ENCODE measurements at places on chromosomes 6 and 20.

DNA sequence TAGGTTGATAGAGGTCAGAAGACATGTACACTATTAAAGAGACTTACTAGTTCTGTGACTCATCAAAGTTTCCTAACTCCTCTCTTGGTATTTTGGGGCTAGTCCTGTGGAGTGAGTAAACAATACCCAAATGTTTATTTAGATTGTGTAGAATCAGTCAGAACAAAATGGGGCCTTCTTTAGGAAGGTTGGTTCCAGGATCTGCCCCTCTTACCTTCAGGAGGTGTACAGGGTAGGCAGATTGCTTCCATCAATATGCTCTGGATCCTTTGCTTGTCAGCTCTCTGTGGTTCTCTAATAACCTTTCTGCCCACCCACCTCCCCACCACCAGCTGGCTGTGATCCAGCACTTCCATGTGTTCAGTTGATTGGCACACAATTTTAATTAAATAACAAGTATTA lies 107.0 kb downstream of the POPDC3 start:
- DNase-seq, result no peak

DNA sequence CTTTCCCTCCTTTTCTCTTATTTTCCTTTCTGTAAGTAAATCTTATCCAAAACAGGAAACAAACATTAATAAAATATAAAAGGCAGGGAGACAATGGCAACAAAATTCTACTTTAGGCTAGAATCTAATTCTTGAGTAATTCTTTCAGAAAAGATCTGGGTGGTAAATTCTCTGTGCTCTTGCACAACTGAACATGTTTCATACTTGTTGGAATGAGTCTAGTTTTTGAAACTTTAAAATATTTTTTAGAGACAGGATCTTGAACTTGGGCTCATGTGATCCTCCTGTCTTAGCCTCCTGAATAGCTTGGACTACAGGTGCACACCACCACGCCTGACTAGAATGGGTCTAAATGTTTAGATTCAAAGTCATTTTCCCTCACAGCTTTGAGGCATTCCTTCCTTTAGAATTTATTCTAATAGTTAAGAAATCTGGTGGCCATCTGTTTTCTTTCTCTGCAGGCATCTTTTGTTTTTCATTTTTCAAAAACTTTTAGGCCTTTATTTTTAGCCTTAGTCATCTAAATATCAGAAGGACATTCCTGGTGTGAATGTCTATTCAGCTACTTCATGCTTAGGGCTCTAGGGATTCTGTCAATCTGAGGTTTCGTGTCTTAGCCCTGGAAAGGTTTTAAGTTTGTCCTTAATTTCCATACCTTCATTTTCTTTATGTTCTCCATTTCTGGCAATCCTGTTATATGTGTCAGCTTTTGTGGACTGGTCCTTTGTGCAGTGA lies 76.5 kb downstream of the CDKAL1 start:
- no peak for DNase-seq

GRCh38 chr6:149045404-149045803 lies 272.1 kb upstream of the TAB2 start:
- DNase-seq, result no peak

GRCh38 chr6:837380-837779 lies 144.4 kb upstream of the EXOC2 start:
- DNase-seq, result no peak

DNA sequence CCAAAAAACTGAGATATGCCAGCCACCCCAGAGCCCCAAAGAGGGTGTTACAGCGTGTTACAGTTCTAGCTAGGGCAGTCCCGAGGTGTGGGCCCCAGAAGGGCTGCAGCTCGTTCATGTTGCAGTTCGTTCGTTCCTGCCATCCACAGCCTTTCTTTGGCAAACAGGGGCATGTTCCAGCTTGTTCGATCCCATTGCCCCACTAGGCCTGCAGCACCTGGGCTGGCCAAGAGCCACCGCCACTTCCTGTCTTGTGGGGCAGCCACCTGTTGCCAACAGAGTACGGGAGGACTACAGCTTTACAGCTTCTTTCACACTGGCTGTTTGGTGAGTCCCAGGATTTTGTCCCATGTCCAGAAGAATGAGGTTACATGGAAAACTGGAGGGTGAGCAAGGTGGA lies 198.1 kb downstream of the MMUT start:
- DNase-seq, result no peak

GRCh38 chr20:49990271-49990720 lies 7.5 kb downstream of the SNAI1 start:
- peak; percentile 25 for DNase-seq

DNA sequence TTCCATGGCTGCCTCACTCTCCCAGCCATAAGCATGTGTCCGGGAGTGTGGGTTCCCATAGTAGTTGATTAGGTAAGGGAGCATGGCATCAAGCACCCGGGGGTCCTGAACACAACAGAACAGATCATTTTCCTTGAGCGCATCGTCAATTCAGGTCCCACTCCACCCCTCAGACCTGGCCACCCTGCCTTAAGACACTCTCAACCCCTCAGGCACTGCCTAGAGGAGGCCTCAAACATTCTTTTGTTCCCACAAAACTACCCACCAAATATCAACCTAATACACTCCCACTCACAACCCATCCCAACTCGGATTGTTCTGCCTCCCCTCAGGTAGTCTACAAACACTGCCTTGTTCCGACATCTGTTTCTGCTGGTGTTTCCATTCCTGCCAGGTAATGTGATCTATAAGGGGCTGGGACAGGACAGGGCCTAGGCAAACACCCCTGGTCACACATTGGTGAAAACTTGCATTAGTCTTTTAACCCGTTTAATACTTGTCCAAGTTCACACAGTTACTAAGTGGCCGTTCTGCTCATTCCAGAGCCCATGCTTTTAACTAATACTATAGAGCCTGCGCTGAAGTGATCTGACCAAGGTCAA lies 1.4 kb downstream of the NFS1 start:
- no peak for DNase-seq

DNA sequence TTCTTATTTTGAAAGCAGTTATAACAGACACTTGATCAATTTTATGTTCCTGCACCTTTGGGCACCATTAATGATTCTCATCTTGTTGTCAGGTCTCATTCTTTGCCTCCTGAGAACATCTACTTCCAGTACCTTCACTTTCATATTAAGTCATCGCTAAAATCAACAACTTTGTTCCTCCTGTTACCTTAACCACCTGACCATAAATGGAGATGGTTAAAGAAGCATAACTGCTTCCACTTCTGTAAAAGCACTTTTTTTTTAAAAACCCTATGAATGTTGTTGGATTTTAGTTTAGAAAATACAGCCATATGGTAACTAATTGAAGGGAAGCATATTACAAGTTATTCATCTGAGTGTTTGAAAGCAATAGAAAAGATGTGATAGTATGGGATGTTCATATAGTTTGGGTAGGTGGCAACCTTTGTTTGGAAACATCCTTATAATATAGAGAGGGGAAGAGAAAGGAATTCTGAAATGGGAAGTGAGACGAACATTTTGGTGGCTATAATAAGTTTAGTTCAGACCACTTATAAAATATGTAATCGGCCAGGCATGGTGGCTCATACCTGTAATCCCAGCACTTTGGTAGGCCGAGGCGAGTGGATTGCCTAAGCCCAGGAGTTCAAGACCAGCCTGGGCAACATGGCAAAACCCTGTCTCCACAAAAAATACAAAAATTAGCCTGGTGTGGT lies 53.9 kb downstream of the AFG1L start:
- no peak for DNase-seq

DNA sequence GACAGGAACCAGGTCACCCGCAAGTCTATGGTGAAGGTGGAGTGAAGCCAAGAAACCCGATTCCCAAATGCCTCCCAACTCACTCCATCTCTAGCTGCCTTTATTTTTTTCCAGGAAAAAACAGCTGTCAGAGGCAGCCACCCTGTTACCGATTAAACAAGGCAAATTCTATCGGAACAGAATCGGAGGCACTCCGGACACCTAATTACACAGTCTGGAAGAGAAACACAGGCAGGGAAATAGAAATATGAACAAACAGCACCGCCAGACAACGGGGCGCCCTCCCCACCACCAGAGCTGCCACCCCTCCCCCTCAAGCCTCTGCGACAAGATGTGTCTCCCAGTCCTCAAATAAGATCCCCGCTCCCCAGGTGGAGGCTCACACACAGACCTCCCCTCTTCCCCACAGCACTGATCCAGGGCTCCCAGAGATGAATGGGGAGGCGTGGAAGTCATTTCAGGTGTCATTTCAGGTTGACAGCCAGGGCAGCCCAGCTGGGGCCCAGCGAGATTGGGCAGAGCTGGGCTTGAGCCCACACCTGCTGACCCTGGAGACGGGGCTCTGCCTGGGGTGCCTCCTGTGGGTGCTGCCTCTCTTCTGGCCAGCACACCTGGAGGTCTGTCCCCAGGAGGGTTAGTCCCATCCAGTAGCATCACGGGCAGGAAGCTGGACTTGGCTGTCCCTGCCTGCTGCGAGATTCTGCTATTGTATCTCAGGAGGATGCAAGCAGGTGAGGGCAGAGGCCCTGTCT lies 19.8 kb upstream of the VSTM2L start:
- DNase-seq, result peak; percentile 28

- DNase-seq, result no peak
These were observed 381 bp upstream of the PEX7 start for GRCh38 chr6:136822046-136822375.

GRCh38 chr6:107473660-107474059 lies 14.3 kb upstream of the PDSS2 start:
- DNase-seq, result no peak

DNA sequence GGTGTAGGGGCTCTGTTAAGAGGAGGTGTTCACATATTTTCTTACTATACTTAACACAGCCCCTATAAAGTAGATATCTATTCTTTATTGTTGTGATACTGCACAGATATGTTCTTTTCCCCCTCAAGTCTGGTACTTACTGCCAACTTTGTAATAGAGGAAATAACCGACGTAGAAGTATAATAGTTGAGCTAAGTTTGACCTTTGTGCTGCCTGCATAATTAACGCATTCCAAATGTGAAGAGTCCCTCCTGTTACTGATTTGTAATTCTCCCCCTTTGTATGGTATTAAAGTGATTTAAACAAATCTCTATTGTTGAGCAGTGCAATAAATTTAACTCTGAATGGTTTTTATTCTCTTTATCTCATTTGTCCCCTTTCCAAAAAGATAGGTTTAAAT lies 39.0 kb downstream of the PHF3 start:
- DNase-seq, result no peak

DNA sequence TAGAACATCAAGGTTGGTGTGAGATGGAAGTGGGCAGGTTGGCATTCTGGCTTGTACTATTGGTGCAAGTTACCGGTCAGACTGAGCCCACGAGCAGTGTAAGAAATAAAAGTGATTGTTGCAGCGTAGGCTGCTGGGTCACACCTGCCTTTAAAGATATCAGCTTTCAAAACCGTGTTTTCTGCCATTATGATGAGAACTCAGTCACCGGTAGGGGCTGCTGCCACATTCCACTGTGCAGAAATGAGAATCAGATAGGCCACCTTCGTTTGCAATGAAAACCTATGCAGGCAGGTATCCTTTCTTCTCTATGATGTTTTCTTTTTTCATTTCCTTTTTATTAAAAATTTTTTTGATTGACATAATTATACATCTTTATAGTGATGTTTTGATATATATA lies 168.5 kb downstream of the MYLK4 start:
- no peak for DNase-seq

DNA sequence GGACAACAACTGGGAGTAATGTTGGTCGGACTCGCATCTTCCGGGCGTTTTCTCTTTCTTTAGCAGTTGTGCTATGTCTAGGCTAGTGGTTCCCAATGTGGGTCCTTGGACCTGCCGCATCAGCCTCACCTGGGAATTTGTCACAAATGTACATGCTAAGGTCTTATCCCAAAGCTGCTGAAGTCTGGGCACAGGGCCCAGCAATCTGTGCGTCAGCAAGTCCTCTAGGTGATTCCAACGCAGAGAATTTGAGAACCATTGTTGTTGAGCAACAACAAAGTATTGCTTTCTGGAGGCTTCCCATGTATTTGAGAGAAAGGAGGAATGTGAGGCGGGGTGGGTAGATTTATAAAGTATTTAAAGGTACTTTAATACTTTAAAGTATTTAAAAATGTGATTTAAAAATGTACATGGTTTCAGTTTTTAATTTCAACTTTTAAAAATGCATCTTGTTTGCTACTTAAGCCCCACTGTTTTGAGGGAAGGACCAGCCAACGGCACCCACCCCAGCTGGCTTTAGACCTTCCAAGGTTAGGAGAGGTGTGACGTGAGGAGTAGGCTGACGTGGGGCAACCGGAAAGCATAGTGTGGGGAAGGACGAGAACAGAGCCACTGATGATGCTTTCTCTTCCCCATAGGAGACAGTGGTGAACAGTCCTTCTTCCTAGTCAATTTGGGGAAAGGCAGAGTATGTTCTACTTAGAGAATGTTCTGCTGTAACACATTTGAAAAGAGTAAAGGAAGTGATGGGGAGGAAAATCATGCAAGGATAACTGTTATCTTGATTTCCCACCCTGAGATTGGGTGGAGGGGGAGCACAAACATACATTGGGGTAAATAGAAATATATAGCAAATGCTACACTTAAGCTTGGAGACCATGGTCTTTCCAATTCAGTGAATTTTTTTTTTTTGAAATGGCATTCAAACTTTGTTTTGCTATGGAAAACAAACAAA lies 4.3 kb downstream of the UST start:
- DNase-seq, result no peak

DNA sequence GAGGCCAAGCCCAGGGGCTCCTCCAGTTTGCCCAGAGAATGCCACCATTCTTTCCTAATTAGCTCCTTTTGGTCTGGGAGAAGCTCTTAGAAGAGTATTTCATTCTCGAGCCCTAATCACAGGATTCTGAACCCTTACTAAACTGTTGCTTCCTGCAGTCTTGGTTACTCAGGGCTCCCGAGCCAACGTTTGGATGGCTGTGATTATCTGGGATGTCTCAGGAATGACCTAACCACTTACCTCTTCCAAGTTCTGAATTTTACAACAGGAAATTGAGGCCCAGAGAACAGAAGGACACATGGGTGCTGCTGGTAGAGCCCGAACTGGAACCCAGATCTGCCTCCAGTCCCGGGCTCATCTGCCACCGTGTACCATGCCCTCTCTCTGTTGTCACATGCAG lies 22.2 kb upstream of the PNPLA1 start:
- no peak for DNase-seq

DNA sequence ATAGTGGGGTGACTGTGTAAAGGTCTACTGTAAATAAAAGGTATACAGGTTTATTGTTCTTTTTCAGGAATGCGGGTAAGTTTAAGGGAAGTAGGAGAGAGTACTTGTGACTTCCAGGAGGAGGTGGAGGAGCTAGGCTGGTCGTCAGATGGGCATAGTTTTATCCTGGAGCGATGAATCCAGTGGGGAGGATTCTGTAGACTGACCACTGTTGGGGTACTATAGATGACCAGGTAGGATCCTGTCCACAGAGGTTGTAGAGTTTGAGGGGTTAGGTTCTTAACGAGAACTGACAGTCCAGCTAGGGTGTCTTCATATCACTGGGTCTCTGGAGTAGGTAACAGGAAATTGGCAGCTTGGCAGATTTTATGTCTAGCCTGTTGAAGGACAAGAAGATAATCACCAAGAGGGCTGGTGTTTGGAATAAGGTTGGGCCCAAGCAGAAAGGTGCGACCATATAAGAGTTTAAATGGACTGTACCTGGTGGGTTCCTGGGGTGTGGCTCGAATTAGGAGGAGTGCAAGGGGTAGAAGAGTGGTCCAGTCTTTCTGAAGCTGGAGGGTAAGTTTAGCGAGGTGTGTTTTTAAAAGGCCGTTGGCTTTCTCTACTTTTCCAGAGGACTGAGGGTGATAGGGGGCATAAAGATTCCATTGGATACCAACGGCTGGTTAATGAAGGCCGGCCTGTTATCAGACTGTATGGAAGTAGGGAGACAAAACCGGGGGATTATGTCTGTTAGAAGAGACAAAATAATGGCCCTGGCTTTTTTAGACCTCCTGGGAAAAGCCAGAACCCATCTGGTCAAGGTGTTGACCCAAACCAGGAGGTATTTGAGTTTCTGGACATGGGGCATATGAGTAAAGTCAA lies 751.3 kb upstream of the ADGRB3 start:
- DNase-seq, result no peak

- no peak for DNase-seq
These were observed 677.6 kb downstream of the KIF16B start for GRCh38 chr20:15895560-15896084.
